ENCODE measurements at places on chromosomes 12 and 14.

DNA sequence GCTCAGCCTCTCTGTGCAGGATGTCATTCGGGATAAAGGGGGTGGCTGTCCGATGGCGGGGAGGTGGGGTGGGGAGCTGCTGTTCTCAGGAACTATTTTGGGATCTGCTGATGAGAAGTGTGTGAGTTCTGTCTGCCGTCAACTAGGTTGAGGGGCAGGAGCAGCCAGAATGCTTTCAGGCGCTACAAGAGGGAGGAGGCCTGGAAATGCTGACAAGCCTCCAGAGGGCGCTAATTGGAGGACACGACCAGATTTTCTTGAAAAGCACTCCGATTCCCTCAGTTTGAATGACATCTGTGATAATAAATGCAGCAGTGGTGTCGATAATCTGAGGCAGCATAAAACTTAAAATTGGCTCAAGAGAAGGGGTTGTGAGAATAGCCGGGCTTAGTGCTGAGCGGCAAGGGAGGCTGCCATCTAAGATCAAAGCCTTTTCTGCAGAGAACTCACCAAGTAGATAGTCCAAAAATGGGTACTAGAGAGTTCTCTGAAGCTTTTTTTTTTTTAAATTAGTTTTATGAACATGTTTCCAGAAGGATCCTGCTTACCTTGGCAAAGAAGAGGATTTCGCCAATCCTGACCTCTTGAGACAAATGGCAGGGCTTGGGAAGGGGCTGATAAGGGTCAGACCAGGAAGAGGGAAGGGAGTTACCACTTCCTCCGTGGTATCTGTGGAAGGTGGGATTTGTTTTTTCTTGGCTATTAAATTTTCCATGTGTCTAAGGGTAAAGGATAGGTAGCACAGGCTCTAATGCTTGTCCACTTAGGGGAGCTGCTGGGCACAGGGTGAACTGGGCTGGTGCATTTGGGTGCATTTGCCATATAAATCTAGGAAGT, 94.4 kb downstream of the CRACR2A start:
- DNase-seq, result no peak

DNA sequence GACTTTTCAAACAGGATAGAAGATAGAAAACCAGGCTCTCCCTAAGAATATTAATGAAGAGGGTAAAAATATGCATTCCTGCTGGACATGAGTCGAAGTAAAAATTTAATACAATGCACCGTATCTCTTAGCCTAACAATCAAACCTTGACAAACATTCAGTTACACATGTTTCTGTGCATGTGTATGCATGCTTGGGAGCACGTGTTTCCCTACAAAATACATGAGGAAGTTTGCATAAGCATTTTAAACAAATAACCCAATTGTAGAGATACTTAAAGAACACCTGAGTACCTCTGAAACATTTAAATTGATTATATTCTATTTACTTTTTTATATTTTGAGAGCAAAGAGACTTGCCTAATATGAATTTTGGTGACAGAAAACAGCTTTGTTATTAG, 1763.7 kb upstream of the SEL1L start:
- DNase-seq, result no peak

- DNase-seq, result no peak
These were observed 3.1 kb upstream of the ACTR6 start for GRCh38 chr12:100197486-100197885.

DNA sequence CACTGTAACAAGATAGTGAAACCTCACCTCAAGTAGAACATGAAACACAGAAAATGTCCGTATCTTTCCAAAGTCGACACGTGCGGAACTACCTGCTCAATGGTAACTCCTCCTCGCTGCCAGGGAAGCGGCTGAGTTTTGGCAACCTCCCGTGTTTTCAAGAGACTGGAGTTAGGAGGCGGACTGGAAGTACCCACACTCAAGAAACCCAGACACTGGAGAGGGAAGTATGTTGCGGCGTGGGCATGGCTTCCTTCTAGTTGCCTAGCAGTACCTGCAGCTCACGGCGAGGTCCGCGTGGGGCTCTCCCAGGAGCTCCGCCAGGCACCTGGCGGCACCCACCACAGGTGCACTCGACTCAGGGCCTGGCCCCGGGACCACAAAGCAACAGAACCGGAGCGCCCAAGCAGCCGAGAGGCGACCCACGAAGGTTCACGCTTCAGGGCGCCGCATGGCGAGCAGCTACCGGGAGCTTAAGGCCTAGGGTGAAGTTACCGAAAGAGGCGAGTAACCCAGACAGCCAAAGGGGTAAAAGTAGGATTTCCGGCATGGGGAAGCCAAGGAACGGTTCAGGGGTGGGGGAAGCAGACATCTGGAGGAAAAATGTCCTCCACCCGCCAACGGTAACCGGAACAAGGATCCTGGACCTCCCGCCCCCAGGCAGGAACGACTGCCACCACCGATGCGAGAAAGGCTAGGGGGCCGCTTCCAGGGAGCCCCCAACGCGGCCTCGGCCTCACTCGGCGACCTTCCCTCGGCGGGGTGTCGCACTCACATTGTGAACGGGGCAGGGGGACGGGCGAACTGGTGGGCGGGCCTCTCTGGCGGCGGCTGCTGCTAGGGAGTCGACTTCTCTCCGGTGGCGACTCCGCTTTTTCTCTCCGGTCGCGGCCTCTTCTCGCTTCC, 608 bp downstream of the PTGES3 start:
- DNase-seq, result peak; percentile 37

DNA sequence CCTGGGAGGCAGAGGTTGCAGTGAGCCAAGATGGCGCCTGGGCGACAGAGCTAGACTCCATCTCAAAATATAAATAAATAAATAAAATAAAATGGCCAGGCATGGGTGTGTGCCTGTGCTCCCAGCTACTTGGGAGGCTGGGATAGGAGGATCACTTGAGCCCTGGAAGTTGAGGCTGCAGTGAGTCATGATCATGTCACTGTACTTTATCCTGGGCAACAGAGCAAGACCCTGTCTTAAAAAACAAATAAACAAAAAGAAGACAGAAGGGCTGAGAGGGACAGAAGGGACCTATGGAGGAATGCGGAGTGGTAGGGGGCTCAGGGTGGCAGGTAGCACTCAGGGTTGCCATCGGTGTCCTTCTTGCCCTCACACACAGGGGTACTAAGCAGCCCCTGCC, 40.8 kb downstream of the PRPF40B start:
- DNase-seq, result no peak

DNA sequence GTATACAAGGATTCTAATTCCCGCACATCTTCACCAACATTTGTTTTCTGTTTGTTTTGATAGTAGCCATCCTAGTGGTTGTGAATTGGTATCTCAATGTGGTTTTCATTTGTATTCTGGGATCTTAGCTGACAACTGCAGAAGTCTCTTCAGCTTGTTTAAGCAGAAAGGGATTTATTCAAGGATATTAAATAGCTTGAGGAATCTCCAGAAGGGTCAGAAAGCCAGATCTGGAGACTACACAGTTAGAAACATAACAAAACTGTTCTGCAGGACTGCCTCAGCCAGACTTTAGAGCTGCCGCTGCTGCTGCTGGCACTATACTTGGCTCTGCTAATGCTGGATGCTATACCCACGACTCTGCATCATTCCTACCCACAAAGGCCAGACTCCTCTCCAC, 13.4 kb upstream of the CDKL1 start:
- no peak for DNase-seq

- no peak for DNase-seq
These were observed 12.0 kb downstream of the OSBPL8 start for GRCh38 chr12:76547526-76547925.

DNA sequence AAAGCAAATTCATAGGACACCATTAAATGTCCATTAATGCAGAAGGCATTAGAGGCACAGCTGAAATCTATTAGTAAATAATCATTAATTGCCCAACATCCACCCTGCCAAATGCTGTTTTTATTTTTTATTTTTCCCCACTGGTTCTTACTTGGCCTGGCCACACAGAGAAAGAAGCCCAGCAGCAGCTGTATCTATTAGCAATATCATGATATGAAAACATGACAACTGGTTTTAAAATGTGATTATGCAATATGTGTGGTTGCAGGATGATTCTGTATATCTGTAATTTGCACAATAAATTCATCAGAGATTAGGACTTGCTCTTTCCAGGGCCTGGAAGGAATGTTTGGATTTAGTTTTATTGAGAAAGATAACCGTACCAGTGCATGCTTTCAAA, 44.9 kb downstream of the SIX6 start:
- DNase-seq, result no peak

GRCh38 chr12:68199127-68199526, 26.5 kb downstream of the IL26 start:
- no peak for DNase-seq

DNA sequence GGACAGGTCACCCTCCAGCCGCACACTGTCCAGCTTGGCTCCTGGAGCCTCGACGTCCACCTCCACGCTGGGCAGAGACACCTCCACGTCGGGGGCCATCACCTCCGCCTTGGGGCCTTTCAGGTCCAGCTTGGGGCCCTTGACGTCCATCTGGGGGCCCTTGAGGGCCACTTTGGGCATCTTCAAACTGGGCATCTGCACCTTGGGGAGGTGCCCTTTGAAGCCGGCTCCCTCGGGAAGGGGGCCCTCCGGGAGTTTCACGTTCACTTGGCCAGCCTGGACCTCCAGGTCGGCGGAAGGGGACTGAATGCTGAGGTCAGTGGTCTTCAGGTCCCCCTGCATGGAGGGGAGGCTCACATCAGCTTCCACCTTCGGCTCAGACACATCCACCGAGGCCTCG, 25.3 kb downstream of the PLD4 start:
- no peak for DNase-seq

Data from renal pelvis (tissue), 12 donors.